NCI-H1105 treated with DMSO at 0.1 percent for 48 hours (cell line): ENCODE measurements at places on chromosomes 2 and 18.

DNA sequence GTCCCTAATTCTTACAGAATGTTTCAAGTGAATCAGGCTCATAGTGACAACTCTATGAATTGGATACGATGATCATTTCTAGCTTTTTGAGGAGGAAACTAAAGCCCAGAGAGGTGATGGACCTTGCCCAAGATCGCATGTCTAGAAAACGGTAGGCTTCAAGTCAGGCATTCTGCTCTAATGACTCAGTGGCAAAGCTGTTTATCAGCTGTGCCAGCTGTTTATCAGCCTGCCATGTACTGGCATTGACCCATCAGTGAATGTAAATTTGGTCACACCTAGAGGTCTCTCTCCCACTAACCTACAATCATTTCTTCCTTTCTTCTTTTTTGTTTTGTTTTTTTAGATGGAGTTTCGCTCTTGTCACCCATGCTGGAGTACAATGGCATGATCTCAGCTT, 6.1 kb upstream of the DAW1 start:
- no peak for DNase-seq

DNA sequence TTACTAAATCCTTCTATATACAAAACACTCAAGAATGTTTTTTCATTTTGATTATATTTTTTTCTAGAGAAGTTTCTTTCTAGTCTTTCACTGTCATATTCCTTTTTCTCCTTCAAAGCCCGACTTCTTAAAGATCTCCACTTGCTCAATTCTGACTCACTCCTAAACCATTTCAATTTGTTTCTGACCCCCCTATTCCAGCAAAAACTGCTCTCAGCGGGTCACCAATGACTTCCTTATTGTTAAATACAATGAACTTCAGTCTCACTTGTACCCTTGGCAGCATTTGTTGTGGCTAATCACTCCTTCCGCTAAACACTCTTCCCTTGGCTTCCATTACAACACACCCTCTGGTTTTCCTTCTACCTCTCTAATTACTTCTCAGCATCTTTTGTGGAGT, 111.1 kb upstream of the RBBP8 start:
- DNase-seq, result no peak

DNA sequence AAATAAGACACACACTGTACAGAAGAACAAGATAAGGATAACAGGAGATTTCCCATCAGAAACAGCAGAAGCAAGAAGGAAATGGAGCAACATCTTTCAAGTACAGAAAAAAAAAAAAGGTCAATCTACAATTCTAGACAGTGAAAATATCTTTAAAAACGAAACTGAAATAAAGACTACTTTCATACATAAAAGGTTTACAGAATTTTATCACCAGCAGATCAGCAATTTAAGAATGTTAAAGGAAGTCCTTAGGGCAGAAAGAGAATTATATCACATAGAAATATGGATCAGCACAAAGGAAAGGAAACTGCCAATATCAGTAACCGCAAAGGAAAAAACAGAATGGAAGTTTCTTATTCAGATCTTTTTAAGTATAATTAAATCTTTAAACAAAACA, 931.0 kb downstream of the EPHA4 start:
- no peak for DNase-seq

GRCh38 chr2:133780099-133780996, 212.1 kb upstream of the NCKAP5 start:
- peak; percentile 64 for DNase-seq

DNA sequence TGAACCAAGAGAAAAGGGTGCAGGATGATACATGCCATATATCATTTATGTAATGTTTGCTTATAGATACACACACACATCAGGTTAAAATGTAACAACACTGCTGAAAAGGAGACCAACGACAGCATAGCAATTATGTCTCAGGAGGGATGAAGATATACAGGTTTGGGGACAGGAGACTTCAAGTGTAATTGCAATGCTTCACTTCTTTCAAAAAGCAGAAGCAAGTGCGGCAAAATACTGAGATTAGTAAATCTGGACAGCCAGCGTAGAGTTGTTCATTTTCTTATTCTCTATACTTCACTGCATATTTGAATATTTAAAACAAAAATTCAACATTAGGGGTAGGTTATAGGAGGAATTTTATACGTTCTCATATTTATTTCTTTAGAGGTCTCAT, 87.2 kb downstream of the L3MBTL4 start:
- DNase-seq, result no peak

GRCh38 chr18:46641917-46642316, 15.1 kb downstream of the LOXHD1 start:
- DNase-seq, result no peak

DNA sequence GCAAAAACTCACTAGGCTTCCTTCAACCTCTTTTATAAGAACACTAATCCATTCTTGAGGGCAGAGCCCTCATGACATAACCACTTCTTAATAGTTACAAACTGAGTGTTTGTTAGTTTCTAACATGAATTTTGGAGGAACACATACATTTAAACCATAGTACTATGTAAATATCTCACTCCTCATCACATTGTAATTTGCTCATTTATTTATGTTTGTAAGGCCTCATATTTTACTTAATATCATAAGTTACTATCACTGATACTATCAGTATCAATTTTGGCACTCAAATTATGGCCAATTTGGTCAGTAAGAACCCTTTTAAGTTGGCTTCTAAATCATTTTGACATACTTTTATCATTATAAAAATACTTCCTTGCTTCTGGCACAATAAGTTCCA, 603.1 kb downstream of the ZEB2 start:
- DNase-seq, result no peak

- DNase-seq, result no peak
Observed at GRCh38 chr2:54988612-54989011, 61.6 kb downstream of the RTN4 start.

GRCh38 chr2:160651416-160652200, 158.0 kb upstream of the RBMS1 start:
- DNase-seq, result no peak

- no peak for DNase-seq
Observed at GRCh38 chr2:208039376-208040110, 14.2 kb upstream of the PLEKHM3 start.

DNA sequence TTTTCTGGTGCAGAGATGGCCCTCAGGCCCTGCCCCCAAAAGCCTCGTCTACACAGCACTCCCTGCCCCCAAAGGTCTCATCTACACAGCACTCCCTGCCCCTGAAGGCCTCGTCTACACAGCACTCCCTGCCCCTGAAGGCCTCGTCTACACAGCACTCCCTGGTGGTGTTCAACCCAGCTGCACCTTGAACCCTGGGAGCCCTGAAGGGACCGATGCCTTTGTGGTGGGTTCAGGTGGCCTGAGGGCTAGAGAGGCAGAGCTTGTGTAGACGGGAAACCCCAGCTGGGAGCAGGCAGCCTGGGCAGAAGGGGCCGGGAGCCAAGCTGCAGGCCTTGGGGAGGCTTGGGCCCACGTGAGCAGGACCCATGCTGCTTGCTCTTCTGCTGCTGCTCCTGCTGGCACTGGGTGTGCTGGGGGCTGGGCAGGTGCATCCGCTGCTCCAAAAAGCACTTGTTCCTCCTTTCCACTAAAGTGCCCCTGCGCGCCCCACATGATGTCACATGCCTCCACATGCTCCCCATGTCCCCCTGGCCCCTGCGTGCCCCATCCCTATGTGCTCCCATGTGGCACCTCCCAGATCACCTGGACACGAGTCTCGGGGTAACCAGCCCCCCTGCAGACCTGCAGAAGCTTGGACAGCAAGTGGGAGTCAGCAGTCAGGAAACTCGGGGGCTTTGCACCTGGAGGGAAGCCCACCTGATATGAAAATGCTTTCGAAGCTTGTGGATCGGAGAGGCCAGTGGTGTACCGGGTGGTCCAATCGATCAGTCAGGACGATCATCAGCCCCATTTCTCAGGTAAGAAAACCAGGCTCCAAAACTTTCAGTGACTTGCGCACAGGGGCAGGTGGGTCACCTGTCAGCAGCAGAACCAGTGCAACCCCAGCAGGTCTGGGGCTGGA, 94.9 kb upstream of the CTDP1 start:
- DNase-seq, result no peak

DNA sequence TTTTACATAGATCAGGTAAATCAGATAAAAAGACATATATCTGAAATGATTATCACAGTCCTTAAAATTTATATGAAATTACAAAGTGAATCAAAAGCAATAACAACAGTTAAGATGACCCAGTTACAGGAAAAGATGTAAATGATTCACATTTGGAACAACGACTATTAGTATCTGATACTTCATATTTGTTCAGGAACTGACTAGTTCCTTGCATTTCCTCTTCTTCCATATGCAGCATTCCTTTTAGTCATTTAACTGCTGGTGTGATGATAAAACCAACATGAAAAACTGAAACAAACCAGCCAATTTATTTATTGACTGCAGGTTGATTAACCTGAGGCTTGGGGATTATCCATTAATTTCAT, 75.2 kb downstream of the RBMS1 start:
- no peak for DNase-seq

DNA sequence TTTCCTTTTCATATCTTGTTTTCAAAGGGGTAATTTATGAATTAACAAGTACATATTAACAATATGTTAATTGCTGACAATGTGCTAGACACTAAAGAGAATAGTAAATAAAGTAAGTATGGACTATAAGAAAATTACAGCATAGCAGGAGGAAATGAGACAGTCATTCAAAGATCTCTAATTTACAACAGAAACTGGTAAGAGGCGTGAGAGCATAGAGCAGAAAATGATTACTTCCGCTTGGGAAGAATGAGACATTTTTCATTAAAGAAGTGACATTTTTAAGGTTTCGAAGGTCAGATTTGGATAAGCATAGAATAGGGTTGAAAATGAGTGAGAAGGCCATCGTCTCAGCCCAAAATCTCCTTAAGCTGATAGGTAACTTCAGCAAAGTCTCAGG, 184.4 kb upstream of the SESTD1 start:
- no peak for DNase-seq

- DNase-seq, result no peak
Observed at GRCh38 chr2:224381521-224382279, 20.2 kb downstream of the FAM124B start.

- no peak for DNase-seq
Observed at GRCh38 chr2:226048611-226049010, 649.1 kb downstream of the NYAP2 start.

- DNase-seq, result no peak
Observed at GRCh38 chr2:101846973-101847372, 144.8 kb upstream of the IL1R2 start.

DNA sequence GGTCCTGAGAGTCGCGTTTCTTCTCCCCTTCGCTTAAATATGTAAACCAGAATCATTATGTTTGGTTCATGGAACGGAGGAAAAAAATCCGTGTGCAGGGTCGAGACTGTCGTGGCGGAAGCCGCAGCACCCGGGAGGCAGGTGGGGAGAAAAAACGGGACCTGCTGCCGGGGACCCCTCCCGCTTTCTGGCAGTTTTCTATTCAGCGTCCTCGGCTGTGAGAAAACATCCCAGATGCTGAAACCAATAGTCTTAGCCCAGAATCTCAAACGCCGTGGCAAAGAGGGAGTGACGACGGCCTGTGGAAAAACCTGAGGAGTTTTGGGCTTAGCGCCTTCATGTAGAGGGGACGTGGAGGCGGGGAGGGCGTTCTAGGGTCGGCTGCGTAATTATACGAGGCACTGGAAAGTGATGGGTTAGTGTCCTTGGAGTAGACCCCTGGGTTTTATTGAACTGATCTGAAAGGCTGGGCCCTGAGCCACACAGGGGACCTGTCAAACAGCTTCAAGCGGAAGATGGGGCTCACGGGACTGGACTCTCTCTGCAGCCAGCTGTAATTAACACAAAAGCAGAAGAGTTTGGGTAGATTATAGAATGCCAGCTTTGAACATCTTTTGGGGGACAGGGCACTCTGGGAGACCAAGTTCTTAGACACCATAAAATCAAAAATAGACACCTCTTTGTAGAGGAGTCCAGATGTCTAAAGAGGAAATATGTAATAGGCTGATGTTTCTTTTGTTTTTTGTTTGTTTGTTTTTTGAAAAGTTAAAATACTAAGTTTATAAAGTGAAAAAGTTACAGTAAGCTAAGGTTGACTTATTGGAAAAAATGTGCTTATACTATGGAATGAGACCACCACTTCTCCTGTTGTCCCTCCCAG, 834 bp upstream of the BUB1 start:
- peak; percentile 51 for DNase-seq

- peak; percentile 70 for DNase-seq
Observed at GRCh38 chr2:121075006-121075551, 209.9 kb downstream of the TFCP2L1 start.

DNA sequence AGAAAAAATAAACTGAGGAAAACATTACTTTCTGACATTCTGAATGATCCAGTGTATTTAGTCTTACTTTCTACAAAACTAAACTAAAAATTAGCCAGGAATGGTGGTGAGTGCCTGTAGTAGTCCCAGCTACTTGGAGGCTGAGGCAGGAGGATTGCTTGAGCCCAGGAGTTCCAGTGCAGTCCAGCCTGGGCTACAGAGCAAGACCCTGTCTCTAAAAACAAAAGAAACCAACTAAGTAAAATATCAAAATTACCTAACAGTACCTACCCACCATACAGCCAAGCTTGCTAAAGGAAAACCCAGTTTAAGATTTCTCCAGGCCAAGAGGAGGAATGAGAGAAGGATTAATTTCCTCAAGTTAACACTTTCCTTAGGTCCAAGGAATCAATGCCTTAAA, 2.9 kb downstream of the HSPD1 start:
- DNase-seq, result no peak

DNA sequence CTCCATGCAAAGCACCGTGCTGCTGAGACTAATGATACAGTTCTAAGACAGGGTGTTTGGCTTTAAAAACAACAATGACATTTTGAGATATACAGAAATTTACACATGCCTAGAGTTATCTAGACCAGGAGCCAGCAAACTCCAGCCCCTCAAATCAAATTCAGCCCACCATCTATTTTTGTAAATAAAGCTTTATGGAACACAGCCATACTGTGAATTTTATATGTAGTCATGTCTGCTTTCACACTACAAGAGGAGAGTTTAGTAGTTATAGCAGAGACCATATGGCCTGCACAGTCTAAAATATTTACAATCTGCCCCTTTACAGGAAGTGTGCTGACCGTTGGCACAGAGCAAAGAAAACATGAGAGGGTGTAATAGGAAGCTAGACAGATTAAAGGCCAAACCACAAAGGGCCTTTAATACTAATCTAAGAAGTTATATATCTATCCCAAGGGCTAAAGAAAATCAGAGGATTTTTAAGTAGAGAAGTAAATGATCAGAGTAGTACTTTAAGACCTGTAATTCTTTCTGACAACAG, 39.4 kb downstream of the NBAS start:
- no peak for DNase-seq

- no peak for DNase-seq
Observed at GRCh38 chr18:34287825-34288224, 63.1 kb upstream of the NOL4 start.

DNA sequence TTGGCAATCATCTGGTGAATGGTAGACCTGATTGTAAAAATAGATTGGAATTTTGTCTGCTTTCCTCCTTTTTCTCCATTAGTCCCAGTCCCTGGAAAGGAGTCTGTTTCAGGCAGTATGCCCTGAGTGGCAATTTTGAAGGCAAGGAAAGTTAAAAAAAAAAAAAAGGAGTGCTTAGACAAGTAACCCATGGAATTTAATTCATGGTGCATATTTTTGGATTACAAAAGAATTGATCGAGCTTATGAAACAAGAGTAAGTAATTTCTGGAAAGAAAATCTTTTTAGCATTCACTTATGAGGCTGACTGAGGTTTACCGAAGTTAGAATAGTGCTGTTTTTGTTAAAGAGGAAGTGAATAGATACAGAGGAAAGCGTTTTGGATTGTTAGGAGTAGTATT, 29.4 kb upstream of the TMEM178A start:
- no peak for DNase-seq

GRCh38 chr2:174343343-174343622, 8.5 kb downstream of the SP9 start:
- no peak for DNase-seq

- no peak for DNase-seq
Observed at GRCh38 chr2:610491-610890, 66.7 kb downstream of the TMEM18 start.

GRCh38 chr2:220014961-220015360, 387.5 kb downstream of the SLC4A3 start:
- DNase-seq, result no peak
